ENCODE measurements at places on chromosomes 4 and X.
A peak's percentile ranks its signal among the peaks of the same experiment; 100 is the strongest.

GRCh38 chr4:153223427-153223801 lies 19.2 kb downstream of the TRIM2 start:
- DNase-seq = peak; percentile 20

DNA sequence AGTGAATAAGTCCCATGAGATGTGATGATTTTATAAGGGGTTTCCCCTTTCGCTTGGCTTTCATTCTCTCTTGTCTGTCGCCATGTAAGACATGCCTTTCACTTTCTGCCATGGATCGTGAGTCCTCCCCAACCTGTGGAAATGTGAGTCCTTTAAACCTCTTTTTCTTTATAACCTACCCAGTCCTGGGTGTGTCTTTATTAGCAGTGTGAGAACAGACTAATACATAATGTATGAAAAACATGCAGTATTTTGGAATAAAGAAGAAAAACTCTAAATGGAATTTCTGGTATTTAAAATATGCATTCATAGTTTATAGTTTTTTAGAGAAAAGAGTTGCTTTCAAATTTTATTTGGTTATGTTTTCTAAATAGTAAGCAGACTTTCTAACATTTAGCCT lies 360.7 kb downstream of the PCDH7 start:
- DNase-seq = peak; percentile 34

- no peak for DNase-seq
Measured at GRCh38 chrX:997631-998137, 214.8 kb downstream of the CRLF2 start.

DNA sequence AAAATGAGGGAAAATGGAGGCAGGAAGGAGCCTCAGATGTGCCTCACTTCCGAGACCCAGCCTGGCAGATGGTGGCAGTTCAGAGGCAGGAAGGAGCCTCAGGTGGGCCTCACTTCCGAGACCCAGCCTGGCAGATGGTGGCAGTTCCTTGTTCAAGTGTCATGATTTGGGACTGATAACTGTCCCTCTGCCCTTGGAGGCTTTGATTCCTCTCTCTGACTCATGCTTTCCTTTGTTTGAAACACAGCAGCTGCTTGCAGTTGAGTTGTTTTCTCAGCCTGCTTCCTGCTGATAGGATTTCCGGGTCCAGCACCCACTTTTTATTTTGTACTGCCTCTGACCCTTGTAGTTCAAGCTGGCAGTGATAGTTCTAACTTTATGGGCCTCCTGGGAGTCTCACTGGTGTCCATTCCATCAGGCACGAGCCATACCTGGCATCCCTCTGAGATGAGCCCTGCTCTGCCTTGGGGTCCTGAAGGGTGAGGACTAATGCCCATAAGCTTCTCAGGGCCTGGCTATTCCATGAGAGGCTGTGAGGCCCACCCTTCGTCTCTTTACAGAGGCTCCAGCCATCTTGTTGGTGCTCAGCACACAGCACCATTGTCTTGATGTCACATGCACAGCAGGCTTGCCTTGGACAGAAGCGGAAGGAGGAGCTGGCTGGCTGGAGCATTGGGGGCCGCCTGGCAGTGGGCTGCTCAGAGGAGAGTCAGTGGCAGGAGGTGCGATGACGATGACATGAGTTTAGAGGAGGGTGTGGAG lies 13.0 kb downstream of the RGS12 start:
- DNase-seq = peak; percentile 59

All from fibroblast of skin of back (primary cell).